Stimulated activated CD4-positive, alpha-beta T cell treated with anti-CD3 and anti-CD28 coated beads, TNF-alpha, amount 100 ng/mL, for 48 hours (primary cell): ENCODE measurements at places on chromosomes 7 and 10.

DNA sequence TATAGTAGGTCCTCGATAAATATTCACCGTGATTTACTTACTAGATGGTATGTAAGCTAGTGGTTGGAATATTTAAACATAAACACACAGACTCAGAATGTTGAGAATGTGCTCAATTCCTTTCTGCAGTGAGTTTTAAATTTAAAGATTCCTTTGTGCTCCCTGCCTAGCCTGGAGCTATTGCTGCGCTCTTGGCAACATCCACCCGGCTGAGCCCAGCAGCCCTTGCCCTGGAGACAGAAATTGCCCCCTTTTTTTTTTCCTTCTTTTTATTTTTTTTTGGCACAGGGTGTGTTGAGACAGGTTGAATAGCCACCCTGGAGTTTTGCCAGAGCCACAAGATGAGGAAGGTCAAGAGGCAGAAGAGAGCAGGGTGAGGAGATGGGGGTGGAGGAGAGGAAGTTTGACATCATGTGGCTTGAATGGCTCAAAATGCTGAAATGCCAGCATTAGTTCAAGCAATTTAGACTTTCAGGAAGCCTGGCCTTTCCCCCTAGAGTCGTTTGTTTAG is 180.8 kb downstream of the PRKCQ start:
- DNase-seq = no peak

- DNase-seq = no peak
Observed at GRCh38 chr10:93390306-93391090, 91.6 kb downstream of the MYOF start.

DNA sequence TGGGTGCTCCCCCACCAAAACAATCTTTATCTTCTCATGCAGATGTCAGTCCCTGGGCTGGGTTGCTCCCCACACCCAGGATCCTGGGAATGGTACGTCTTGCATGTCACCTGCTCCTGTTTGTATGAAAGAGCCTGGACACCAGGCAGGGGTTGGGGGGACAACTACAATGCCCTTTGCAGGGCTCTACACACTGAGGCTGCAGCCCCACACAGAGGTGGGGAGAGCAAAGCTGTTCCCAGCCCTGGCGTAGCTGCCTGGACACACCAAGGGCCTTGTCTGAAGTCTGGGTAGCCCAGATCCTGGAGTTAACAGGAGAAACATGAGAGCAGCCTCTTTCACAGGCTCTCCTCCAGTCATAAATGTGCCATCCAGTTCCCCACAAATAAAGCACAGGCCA is 61.2 kb upstream of the TMEM72 start:
- no peak for DNase-seq

DNA sequence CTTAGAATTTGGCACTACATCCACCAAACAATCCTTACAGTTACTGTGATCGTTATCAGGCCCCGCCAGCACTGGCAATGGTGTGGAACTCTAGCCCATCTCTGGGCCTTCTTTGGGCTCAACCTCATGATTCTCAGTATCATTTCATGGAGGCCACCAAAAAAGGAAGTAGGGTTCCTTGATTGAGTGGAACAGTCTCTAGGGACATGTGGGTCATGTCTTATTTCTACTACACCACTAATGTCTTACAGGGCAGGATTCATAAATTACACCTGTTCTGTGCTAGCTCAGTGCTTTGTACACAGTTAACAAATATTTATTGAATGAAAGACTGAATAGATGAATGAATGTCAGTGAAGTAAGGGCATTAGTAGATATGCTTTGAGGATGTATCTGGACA is 53.9 kb downstream of the AP3M1 start:
- DNase-seq = no peak

- DNase-seq = no peak
Observed at GRCh38 chr7:9453521-9453920, 1020.1 kb downstream of the NXPH1 start.

- no peak for DNase-seq
Observed at GRCh38 chr10:68155615-68156210, 46.4 kb downstream of the MYPN start.
